ENCODE measurements at places on chromosomes 16 and 17.

DNA sequence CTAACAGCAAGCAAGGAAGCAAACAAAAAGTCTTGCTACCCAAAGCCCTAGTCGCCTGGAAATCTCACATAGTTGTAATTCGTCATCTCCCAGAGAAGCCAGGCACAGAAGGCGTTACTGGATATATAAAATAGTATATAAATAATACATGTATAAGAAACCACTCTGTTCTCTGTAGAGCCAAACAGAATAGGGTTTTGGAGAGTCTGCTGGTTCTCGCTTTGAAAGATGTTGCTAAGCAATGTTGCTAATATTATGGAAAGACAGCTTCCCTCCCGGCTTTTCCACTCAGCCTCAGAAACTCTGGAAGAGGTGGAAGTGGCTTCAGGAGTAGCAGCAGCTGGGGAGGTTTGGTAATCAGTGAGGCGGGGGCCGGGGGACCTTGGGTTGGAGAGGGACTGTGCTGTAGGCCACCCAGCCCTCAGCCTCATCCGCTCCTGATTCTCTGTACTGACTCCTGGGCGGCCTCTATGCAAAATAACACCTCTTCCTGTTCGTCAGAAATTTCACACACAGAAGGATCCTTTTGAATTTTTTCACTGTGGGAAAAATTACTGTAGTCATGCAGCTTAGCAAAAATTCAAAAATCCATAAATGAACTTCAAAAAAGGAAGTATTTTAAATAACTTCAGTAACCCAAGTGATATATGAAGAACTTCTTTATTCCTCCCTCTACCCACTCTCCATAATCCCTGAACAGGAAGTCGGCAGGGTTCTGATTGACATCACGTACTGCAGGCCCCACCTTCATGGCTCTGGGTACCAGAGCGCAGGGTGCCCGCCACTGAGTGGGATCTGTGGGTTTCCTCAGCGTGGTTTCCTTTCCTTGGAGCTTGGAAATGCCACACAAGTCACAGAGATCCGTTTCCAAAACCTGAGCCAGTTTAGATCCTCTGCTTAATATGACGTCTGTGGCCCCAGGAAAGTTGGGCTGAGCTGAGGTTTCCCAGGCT is 51.4 kb downstream of the RAP1GAP2 start:
- no peak for DNase-seq

DNA sequence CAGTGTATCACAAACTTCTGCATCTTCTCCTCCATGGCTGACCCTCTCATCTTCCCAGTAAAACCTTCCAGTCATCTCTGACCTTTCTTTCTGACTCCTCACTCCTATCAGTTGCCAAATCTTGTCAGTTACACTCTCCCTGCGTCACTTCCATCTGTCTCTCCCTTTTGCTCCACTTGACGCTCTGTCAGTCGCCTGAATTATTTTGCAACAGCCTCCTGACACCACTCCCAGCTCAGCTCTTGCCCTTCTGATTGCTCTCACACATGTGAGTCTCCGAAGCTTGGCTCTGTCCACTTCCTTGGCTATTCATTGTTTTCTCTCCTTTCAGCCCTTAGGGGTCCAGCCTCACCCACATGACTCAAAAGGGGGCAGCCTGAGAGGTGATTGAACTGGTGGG is 27.7 kb downstream of the DHRS7C start:
- DNase-seq: no peak

- no peak for DNase-seq
These were observed 117.9 kb upstream of the GSE1 start for GRCh38 chr16:85495259-85495658.

DNA sequence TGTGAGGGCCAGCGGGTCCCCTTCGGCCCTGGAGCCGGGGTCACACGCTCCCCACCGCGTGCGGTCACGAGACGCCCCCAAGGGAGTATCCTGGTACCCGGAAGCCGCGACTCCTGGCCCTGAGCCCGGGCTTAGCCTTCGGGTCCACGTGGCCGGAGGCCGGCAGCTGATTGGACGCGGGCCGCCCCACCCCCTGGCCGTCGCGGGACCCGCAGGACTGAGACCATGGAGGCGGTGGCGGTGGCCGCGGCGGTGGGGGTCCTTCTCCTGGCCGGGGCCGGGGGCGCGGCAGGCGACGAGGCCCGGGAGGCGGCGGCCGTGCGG is at the start of gene NAGLU:
TSS of gene NAGLU (plus strand) at position 194 of the 324 bp plus-strand sequence. CDS start at position 226, 32 bp downstream.
- DNase-seq: peak; percentile 99

- no peak for DNase-seq
These were observed 53.9 kb downstream of the NSRP1 start for GRCh38 chr17:30170415-30170987.

GRCh38 chr16:76157629-76158028 is 119.6 kb upstream of the CNTNAP4 start:
- DNase-seq: no peak

- DNase-seq: no peak
These were observed 47.1 kb downstream of the BCL7C start for GRCh38 chr16:30846649-30847402.

- DNase-seq: no peak
These were observed 15.8 kb downstream of the TMEM98 start for GRCh38 chr17:32943647-32944191.

- DNase-seq: no peak
These were observed 1.2 kb downstream of the HDAC5 start for GRCh38 chr17:44121997-44122815.

GRCh38 chr16:50719401-50720337 is 22.2 kb upstream of the CYLD start:
- no peak for DNase-seq

- no peak for DNase-seq
These were observed 37.0 kb downstream of the MARF1 start for GRCh38 chr16:15605839-15606517.

- DNase-seq: no peak
These were observed 34.5 kb upstream of the EVI2A start for GRCh38 chr17:31355935-31356334.

- DNase-seq: no peak
These were observed 6.2 kb downstream of the JPH3 start for GRCh38 chr16:87608400-87608985.

DNA sequence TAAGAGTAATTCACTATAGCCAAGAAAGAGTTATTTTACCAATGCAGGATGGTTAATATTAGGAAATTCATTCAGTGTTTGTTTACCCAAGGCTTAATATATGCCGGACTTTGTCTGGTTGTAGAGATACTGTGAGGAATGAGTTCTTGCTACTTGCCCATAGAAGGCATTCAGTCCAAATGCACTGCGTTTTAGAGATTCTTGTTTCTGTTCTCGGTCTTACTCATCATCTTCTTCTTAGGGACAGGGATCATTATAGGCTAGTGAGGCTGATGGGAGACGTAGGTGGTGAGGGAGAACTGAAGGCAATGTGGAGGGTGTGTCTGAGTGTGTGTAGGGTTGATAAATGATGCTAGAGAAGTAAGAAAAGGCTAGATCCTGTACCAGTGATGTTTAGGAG is 90.7 kb downstream of the OR1D5 start:
- no peak for DNase-seq

GRCh38 chr17:36608280-36608679 is 6.9 kb downstream of the MRM1 start:
- no peak for DNase-seq

DNA sequence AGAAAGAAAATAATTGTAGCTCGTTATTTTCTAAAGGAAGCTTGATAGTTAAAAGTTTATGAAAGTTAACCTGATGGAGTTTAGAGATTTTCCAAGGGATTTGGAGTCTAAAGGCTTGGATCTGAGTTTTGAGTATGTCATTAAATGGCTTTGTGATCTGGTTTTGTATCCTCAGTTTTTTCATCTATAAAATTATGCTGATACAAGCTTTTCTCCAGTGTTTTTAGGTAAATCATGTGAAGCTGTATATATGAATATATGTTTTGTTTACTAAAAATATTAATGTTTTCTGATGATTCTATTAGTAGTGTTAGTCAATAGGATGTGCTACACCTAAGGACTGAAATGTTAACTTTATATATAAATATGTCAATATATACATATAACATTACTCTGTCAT is 727.8 kb downstream of the CDH11 start:
- no peak for DNase-seq

DNA sequence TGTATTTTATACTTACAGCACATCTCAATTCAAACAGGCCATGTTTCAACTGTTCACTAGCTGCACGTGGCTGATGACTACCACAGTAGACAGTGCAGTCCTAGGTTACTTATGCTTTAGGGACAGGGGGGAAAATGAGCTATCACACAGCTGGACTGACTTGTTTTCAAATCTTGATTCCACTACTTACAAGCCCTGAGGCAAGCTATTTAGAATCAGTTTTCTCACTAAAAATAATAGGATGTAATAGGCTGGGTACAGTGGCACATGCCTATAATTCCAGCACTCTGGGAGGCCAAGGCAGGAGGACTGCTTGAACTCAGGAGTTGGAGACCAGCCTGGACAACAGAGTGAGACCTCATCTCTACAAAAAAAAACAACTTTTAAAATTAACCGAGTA is 10.3 kb downstream of the GLG1 start:
- no peak for DNase-seq

DNA sequence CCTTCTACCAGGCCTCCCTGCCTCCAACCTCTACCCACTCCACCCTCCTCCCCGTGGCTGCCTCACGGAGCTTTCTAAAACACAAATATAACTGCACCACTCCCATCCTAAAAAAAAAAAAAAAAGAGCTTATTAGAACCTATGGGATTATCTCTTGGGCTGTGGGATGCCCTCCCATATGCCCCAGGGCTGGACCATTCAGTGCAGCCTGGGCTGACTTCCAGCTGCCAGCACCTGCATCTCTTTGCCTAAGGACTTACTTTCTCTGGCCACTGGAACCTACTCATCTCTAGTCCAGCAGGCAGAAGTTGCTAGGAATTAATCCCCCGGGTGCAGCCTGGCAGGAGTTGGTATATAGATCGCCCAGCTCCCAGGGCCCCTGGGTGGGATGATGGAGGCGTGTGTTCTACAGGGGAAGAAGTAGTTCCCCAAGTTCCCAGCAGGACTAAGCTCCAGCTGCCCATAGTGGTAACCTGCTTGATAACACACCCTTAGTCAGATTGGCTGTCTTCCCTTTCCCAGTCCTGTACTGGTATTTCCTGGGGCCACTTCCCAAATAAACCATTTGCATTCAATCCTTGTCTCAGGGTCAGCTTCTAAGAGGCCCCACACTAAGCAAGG is 10.3 kb downstream of the MPP3 start:
- no peak for DNase-seq

- DNase-seq: no peak
These were observed at the start of gene FADS6 for GRCh38 chr17:74892974-74893911. TSS of gene FADS6 (minus strand) at chr17:74893633. CDS start at chr17:74893595, 38 bp downstream.

GRCh38 chr17:28956112-28956511 is 4.8 kb upstream of the PHF12 start:
- no peak for DNase-seq

DNA sequence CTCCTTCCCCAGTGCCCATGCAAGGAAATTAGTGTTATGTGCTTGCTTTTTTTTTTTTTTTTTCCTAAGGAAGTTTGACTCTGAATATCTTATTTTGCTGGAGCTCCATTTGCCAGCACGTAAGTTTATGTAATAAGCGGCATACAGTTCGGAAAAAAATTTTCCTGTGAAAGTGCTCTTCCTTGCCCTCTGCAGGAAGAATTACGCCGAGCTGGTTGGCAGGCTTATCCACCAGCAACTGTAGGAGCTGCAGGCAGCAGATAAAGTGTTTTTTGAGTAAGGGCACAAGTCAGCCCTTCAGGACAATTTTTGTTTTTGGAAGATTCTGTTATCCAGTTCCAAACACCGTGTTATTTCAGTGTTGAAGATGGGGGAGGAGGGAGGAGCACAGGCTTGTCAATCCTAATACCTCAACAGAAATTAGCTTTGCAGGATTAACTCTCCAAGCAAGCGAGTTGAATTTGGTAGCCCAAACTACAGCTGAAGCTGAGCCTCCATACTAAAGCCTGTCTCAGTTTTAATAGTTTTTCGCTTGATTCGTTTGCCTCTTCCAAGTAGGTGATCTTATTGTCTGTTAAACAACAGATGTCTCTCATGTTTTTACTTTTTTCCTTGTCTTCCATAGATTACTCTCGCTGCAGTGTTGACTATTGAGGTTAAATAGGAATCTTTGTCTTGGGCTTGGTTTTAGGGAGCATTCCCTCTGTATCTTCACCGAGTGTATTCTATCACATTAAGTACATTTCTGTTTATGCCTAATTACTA is 1.1 kb downstream of the SPECC1 start:
- no peak for DNase-seq

- DNase-seq: no peak
These were observed 19.7 kb downstream of the CDC42EP4 start for GRCh38 chr17:73292031-73292531.

DNA sequence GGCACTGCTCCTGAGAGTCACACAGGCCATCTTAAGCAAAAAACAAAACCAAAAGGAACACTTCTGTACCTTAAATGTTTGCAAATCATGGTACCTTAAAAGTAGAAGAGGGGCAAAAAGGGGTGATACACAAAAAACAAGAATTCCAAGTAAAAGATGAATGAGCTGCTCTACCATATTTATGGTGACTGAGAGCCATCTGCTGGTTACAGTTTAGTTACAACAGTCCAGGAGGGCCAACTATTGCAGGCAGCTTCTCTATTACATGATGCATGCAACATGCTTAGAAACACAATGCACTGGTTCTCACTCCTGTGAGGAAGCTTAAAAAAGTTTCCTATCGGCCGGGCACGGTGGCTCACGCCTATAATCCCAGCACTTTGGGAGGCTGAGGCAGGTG is 53.5 kb downstream of the STX8 start:
- no peak for DNase-seq

- DNase-seq: no peak
These were observed 8.0 kb downstream of the CTRB1 start for GRCh38 chr16:75226550-75227360.

- DNase-seq: no peak
These were observed 55.5 kb downstream of the SEC14L1 start for GRCh38 chr17:77196251-77196650.

GRCh38 chr16:66660422-66661209 is 35.9 kb downstream of the CMTM4 start:
- no peak for DNase-seq

GRCh38 chr17:33120103-33120502 is 128.5 kb downstream of the SPACA3 start:
- DNase-seq: no peak

GRCh38 chr17:55298111-55298730 is 33.5 kb downstream of the HLF start:
- no peak for DNase-seq

- no peak for DNase-seq
These were observed 6.1 kb upstream of the PDP2 start for GRCh38 chr16:66874079-66874775.

- no peak for DNase-seq
These were observed 72.6 kb upstream of the CNEP1R1 start for GRCh38 chr16:49952386-49952785.

All from esophagus muscularis mucosa (tissue), 4 donors.